ENCODE measurements at places on chromosomes 1 and 21.

DNA sequence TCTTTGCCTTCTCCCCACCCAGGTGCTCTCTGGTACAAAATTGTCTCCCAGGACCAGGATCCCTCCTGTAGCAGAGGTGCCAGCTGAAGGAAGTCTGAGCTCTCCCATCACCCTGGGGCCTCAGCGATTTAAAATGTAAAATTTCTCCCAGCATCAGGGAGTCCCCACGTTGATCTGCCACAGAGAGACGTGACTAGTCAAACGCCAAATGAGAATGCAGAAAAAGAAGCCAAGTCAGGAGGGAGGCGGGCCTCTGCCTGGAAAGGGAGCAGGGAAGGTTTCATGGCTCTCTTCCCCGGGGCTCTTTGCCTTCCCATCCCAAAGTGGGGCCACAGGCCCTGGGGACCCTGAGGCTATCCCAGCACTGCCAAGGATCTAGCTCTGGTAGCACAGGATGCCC is 40.0 kb upstream of the USP1 start:
- no peak for DNase-seq

GRCh38 chr1:93758842-93759515 is 77.3 kb upstream of the BCAR3 start:
- no peak for DNase-seq

GRCh38 chr1:150874455-150875196 is 1.8 kb downstream of the ARNT start:
- DNase-seq: no peak

DNA sequence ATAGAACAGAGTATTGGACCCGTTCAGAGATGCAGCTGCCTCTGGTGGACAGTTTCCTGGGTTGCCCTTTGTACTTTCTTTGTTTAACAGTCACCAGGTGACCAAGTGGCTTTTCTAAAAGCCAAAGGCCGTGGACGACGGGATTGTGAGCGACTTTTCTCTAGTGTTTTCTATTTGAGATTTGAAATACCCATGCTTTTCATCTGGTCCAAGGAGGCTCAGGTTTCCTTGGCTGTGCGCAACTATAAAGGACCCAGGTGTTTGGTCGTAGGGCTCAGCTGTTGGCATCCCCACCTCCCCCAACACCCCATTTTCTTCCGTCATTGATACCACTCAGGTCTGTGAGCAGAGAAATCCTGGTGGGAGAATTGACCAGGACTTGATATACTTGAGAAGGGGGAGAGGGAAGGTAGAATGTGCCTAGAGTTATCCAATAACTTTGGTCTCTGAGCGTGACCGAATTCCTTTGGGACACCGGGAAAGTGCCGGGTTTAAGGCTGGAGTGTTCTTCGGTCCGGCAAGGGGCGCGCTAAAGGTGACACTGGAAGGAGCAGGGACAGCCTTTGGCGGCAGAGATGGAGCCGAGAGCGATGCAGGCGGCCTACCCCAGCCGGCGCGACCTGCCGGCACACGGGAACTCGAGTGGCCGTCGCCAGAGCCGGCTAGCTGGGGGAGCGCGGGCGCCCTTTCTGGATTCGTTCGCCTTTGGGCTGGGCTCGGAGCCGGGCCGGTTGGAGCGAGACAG is 83.4 kb upstream of the BMP8A start:
- DNase-seq: no peak

- DNase-seq: no peak
These were observed 145.0 kb upstream of the DUSP10 start for GRCh38 chr1:221886743-221887414.

GRCh38 chr21:42760951-42761751 is 107.7 kb downstream of the PDE9A start:
- no peak for DNase-seq

DNA sequence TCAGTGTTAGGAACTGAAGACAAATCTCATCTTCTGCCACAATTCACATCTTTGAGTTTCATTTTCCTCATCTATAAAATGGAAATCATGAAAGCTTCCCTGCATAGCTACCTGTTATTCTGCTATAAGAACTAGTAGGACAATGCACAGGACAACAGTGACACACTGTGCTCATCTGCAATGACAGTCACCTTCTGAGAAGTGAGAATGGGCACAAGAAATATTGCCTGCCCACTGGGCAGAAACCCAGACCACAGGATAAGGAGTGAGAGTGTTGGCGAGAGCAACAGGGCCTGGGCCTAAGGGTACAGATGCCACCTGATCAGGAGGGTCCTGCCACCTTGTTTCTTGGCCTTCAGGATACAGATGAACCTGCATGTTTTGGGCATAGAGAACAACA is 23.3 kb upstream of the ARTN start:
- no peak for DNase-seq

DNA sequence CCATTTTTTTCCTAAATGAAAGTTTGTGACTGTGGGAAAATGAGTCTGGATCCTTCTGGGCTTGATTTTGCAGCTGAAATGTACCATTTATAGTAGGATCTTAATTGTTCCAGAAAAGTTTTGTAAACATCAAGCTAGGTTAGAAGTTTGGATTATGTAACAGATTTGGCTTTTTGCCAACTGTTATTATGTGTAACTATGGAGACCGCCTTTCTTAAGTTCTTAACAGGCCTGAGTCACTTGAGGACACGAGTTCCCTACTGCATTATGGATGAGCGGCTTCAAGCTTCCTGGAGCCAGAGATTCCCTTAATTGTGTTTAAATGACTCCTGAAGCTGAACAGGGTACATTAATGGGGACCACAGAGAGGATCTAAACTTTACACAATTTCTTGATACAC is 22.2 kb downstream of the SLC25A33 start:
- DNase-seq: no peak

DNA sequence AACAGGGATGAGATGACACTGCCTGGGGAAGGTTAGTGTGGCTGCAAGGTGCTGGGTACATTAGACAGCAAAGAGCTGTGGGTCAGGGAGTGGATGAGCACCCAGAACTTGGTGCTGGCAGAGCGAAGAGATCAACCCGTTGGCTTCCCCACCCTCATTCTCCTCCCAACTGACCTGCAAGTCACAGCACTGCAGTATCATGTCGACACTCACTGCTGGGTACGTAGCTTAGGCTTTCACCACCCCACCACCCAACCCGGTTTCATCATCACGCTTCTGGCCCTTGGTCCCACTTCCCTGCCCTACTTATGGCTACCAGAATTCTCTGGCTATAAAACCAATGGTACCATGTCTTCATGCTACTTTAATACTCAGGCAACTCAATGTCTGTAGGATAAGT is 73.6 kb upstream of the LYST start:
- DNase-seq: no peak

DNA sequence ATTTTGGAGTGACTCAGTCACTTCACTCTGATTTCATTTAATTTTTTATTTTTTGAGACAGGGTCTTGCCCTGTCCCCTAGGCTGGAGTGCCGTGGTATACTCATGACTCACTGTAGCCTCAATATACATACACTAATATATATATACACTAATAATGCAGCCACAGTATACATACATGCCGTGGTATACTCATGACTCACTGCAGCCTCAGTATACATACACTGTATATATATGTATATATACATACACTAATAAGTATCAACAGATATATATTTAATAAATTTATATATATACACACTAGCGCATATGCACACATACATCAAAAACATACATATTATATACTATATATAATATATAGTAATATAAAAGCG is 149.2 kb downstream of the NCAM2 start:
- no peak for DNase-seq

DNA sequence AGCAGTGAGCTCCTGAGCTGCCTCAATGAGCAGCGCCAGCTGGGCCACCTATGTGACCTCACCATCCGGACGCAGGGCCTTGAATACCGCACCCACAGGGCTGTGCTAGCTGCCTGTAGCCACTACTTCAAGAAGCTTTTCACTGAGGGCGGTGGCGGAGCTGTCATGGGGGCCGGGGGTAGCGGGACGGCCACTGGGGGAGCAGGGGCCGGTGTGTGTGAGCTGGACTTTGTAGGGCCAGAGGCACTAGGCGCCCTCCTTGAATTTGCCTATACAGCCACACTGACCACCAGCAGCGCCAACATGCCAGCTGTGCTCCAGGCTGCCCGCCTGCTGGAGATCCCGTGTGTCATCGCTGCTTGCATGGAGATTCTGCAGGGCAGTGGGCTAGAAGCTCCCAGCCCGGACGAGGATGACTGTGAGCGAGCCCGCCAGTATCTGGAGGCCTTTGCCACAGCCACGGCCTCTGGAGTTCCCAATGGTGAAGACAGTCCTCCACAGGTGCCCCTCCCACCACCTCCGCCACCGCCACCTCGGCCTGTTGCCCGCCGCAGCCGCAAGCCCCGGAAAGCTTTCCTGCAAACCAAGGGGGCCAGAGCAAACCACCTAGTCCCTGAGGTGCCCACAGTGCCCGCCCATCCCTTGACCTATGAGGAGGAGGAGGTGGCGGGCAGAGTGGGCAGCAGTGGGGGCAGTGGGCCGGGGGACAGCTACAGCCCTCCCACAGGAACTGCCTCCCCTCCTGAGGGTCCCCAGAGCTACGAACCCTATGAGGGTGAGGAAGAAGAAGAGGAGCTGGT is 12.3 kb downstream of the ZBTB7B start:
- DNase-seq: no peak

DNA sequence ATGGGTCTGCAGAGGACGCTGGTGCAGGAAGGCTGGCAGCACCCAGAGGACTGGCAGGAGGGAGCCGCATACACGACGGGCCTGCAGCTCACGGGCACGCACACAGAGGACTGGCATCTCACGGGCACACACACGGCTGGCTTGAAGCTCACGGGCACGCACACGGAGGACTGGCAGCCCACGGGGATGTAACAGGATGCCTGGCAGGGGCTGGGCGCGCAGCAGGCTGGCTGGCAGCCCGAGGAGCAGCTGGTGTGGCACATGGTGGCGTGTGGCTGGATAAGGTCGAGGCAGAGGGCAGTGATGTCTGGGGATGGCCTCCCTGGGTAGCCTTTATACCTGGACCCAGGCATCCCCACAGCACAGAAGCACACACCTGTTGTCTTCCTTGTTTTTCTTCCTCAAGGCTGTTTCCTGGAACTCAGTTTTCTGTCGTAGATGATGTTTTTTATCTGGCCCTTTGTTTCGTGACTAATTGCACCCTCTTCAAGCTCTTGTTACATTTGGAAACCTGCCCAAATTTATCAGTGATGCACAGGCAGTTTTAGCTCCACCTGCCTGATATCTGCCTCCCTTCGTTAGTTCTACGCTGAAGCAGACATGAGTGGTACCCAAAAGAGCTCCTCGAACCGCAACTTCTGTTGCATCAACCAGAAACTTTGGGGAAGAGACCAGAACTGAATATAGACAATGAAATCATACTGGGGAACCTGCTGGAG is at the start of gene KRTAP12-1:
TSS of gene KRTAP12-1 (minus strand) at position 303 of the 719 bp plus-strand sequence. CDS start at position 263, 40 bp downstream.
- peak; percentile 43 for DNase-seq

DNA sequence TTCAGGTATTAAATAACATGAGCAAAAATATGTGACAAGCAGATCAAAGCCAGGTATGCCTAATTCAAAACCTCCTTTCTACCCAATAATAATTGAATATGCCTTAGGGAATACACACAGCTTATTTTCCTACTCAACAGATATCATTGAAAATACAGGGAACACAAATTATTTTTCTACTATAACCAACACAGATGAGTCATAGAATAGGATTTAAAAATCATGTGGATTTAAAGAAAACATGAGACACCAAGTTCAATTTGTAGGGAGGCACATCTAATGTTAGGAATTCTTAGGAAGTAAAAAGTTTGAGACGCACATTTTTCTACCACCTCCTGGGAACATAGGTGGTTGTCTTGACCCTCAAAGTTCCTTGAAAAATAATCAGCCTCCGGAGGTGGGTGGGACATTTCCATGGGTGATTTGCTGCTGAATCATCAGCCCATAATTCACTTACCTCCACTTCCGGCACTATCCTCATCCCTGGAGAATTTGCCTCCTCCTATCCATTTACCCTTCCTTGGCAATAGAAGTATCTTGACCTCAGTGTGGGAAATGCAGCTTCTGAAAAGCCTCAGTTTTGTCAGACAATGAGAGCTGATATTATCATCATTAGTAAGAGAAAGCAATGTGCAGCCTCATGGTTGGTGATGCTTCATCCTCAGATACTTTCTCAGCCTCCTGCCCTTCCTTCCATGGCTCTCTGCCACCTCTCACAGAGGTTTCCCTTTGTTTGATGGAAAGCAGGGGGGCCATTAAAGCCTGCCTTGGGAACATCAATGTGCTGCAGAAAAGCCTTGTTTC is 33.5 kb upstream of the RGS4 start:
- no peak for DNase-seq
